Spinal cord (tissue), 10 donors: ENCODE measurements at places on chromosomes 7 and 10. TPM values are rescaled to one million over a fixed set of nuclear protein-coding genes. Genes with fewer than 3 reads are reported as not detected.

The ADCY1 gene
- polyA plus RNA-seq: 79.2 TPM

The CHCHD3 gene
- 48.8 TPM for polyA plus RNA-seq

The UROS gene
- polyA plus RNA-seq: 86.4 TPM

DNA sequence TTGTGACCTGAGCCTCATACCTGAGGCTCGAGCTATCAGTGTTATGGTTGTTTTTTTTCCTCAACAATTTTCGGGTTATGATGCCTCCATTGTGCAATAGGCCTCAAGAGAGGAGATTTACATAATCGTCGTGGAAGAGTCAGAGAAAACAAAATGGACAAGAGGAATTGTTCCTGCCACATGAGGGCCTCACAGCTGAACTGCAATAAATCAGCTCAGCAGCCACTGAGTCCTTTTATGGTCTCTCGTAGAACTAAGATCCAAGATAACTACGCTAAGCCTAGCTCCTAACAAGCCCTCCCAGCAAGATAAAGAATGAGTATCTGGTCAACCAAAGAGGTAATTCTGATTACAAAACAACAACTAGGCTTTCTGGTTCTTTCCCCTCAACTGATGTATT is 336.8 kb downstream of the WDR11 start:
- H3K4me1 ChIP-seq: no peaks in the 10 kb centered on the region
- H3K27me3 ChIP-seq: no peaks in the 10 kb centered on the region
- DNase-seq: no peak
- no peak overlapping the region for H3K27ac ChIP-seq
- H3K4me3 ChIP-seq: no peak overlapping the region

DNA sequence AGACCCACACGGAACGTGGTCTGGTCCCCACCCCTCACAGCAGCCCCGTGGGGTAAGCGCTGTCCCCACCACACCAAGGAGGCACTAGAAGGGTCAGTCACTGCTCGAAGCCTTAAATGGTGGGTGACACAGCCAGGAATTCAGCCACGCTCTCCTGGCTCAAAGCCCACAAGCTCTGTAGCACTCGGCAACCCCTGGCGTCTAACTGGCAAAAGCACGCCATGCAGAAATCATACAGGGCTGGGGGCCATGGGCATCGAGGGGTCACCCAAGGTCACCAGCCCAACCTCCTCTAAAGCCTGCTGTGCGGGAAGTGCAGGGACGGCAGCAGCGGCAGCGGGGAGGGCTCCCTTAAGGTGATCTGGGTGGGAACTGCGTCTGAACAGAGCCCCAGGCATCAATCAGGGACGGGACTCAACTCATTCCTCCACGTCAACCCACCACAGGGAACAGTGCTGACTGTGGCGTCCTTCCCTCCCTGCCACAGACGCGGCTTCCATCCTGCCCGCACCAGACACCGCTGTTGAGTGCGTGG is 7.8 kb downstream of the GPER1 start:
- H3K27me3 ChIP-seq: no peaks in the 10 kb centered on the region
- peaks cover 35% of the 10 kb centered on the region for H3K4me1 ChIP-seq
- peak overlapping the region; percentile 11 for H3K27ac ChIP-seq
- peaks cover 68% of the 10 kb centered on the region for H3K36me3 ChIP-seq

DNA sequence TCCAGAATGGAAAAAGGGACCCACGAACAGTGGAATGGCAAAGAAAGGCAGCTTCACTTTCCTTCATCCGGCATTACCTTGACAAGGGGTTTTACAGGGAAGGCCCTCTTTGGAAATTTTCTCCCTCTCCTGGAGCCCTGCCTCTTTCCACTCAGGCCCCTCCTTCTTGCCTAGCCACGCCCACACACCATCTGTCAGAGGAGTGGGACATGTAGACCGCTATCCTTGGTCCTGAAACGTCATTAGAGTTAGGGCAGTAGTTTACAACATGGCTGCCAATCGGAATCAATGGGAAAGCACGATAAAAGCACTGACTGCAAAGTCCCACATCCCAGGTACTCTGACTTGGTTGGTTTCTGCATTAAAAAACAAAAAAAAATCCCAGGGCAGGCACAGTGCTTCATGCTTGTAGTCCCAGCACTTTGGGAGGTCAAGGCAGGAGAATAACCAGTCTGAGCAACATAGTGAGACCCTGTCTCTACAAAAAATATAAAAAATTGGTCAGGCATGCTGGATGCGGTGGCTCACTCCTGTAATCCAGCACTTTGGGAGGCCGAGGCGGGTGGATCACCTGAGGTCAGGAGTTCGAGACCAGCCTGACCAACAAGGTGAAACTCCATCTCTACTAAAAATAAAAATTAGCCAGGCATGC is 96.4 kb downstream of the MARCHF5 start:
- H3K4me1 ChIP-seq: no peaks in the 10 kb centered on the region
- no peak overlapping the region for H3K4me3 ChIP-seq
- no peak for DNase-seq
- no peaks in the 10 kb centered on the region for H3K36me3 ChIP-seq
- H3K27ac ChIP-seq: no peak overlapping the region

- no peak overlapping the region for H3K27ac ChIP-seq
- no peak for DNase-seq
- H3K27me3 ChIP-seq: no peaks in the 10 kb centered on the region
- H3K4me1 ChIP-seq: no peaks in the 10 kb centered on the region
Observed at GRCh38 chr7:106075937-106076336, 36.2 kb downstream of the SYPL1 start.

DNA sequence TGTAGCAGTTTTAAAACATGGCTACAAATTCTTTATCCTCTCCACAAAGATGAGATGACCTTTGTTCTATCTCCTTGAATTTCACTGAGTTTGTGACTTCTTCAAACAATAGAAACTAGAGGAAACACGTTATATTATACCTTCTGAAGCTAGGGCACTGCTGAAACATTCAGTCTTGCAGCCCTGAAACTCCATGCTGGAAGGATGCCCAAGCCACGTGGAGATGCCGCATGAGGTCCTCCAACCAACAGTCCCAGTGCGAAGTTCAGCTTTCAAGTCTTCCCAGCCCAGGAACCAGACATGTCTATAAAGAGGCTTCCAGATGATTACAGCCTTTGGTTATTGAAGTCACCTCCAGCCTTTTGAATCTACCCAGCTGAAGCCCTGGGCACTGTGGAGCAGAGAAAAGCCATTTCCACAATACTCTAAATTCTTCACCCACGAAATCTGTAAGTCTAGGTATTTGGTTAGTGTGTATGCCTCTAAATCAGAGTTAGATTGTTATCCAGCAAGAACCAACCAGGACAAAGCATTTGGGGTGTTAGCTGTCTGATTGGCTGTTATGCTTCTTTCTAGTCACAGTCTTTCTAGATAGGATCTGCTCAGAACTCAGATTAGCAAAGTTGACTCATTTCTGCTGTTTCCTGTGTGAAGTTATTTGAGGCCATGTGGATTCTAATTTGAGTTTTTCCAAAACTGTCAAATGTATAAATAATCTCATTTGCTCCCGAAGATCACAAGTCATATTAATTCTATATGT is 186.5 kb upstream of the TMEM72 start:
- no peaks in the 10 kb centered on the region for H3K27me3 ChIP-seq
- H3K27ac ChIP-seq: no peak overlapping the region
- no peaks in the 10 kb centered on the region for H3K4me1 ChIP-seq
- H3K4me3 ChIP-seq: no peak overlapping the region
- H3K36me3 ChIP-seq: no peaks in the 10 kb centered on the region

GRCh38 chr10:24917493-24917892 is 34.9 kb downstream of the PRTFDC1 start:
- H3K27me3 ChIP-seq: no peaks in the 10 kb centered on the region
- no peak overlapping the region for H3K27ac ChIP-seq
- no peak overlapping the region for H3K4me3 ChIP-seq
- no peaks in the 10 kb centered on the region for H3K36me3 ChIP-seq
- no peaks in the 10 kb centered on the region for H3K4me1 ChIP-seq

- no peak overlapping the region for H3K4me3 ChIP-seq
- no peak for DNase-seq
- H3K36me3 ChIP-seq: no peaks in the 10 kb centered on the region
- H3K4me1 ChIP-seq: no peaks in the 10 kb centered on the region
- H3K27me3 ChIP-seq: no peaks in the 10 kb centered on the region
Observed at GRCh38 chr7:51789489-51789888, 472.9 kb upstream of the COBL start.

DNA sequence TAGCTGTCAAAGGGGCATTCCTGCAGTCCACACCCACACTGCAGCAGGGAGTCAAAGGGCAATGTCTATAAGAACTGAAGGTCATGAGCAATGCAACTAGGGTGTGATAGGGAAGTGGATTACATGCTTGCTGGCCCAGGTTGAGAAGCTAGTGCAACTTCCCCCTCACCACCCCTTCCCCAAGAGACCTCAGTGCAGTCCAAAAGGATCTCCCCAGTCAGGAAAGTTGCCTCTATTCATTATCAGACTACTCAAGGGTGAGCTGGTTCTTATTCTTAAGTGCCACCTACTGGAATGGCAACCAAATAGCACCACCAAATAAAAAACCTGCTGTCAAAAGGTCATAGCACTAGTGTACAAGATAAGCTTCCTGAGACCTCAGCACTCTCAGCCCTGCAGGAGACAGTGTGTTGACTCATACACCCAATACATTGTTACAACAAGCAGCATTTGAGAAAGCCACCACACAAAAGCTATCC is 28.2 kb downstream of the MTERF1 start:
- no peak overlapping the region for H3K27ac ChIP-seq
- no peaks in the 10 kb centered on the region for H3K36me3 ChIP-seq
- DNase-seq: no peak
- H3K4me1 ChIP-seq: no peaks in the 10 kb centered on the region

GRCh38 chr10:43931308-43931930 is 282.7 kb upstream of the ZNF32 start:
- no peak overlapping the region for H3K4me3 ChIP-seq
- DNase-seq: no peak
- H3K27ac ChIP-seq: no peak overlapping the region
- no peaks in the 10 kb centered on the region for H3K27me3 ChIP-seq
- no peaks in the 10 kb centered on the region for H3K4me1 ChIP-seq

DNA sequence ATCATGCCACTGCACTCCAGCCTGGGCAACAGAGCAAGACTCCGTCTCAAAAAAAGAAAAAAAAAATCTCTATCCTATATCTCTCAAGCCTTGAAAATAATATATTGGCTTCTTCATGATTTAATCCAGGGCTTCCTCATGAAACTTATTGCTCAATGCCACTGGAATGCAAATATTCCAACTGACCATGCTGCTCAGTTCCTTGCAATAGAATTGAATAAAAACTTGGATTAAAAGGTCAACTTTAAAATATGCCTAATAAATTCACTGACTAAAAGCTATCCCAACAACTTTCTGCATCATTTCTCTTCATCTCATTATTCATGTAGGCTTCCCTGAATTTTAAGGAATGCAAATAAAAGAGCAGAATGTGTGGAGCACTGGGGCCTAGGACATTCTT is 42.1 kb upstream of the NOBOX start:
- no peaks in the 10 kb centered on the region for H3K27me3 ChIP-seq
- no peak overlapping the region for H3K4me3 ChIP-seq
- no peaks in the 10 kb centered on the region for H3K36me3 ChIP-seq
- DNase-seq: no peak
- H3K27ac ChIP-seq: no peak overlapping the region

- no peak overlapping the region for H3K4me3 ChIP-seq
- H3K27me3 ChIP-seq: no peaks in the 10 kb centered on the region
- no peaks in the 10 kb centered on the region for H3K36me3 ChIP-seq
- peaks cover 25% of the 10 kb centered on the region for H3K4me1 ChIP-seq
- DNase-seq: peak; percentile 62
- H3K27ac ChIP-seq: peak overlapping the region; percentile 92
Observed at GRCh38 chr10:79335094-79335469, 12.2 kb upstream of the PPIF start.

GRCh38 chr7:73977619-73978618 is 50.1 kb upstream of the ELN start:
- no peak overlapping the region for H3K27ac ChIP-seq
- peaks cover 2% of the 10 kb centered on the region for H3K27me3 ChIP-seq

- no peak overlapping the region for H3K27ac ChIP-seq
- no peak overlapping the region for H3K4me3 ChIP-seq
- peaks cover 8% of the 10 kb centered on the region for H3K4me1 ChIP-seq
- no peak for DNase-seq
- no peaks in the 10 kb centered on the region for H3K36me3 ChIP-seq
Observed at GRCh38 chr10:109457302-109457638, 466.0 kb downstream of the XPNPEP1 start.

DNA sequence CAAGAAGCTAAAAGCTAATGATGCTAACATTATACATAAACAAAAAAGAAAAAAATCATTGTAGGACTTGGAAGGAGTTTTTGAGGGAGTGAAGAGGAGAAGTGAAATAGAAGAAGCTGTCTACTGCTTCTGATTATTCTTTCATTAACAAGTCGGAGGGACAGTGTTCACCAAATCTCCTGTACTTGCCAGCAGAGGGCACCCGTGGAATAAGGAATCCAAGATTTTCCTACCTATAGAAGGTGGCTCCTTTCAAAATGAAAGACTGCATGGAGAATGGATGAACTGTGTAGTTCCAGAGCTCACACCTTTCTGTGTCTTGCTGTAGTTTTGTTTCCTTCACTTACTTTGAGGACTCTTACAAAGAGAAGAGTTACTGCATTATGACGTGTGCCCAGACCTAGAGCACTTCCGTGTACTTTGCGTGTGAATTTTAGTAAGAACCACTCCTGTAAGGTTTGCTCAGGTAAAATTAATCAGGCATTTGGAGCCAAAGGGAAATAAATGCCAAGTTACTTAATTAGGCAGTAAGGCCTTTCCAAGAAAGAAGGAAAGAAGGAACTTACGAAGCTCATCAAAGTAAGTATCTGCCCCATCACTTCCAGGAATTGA is 145.1 kb downstream of the SEMA3D start:
- no peak overlapping the region for H3K27ac ChIP-seq
- H3K4me3 ChIP-seq: no peak overlapping the region
- H3K36me3 ChIP-seq: no peaks in the 10 kb centered on the region
- H3K27me3 ChIP-seq: no peaks in the 10 kb centered on the region
- DNase-seq: peak; percentile 53

DNA sequence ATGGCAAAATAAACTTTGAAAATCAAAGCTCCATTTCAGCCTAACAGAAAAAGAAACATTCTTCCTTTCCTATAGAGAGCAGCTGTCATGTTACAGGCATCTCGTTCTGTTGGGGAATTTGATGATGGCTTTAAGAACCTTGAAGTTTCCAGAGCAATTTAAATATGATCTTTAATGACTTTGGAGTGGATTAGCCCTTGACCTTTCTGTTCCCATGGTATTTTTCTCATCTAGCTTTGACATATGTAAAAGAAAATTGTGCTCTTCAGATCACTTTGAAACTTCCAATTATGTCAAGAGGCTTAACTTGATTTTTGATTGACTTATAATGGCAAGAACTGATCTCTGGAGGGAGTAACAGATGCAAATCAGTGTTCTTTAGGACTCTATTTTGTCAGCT is 157.6 kb upstream of the SEMA3E start:
- no peak overlapping the region for H3K27ac ChIP-seq
- no peaks in the 10 kb centered on the region for H3K36me3 ChIP-seq
- H3K27me3 ChIP-seq: no peaks in the 10 kb centered on the region
- no peak for DNase-seq
